ENCODE measurements at places on chromosomes 1 and 21. TPM values are rescaled to one million over a fixed set of nuclear protein-coding genes. Genes with fewer than 3 reads are reported as not detected.

Gene HMGB4
- not detected for polyA plus RNA-seq

Gene G0S2
- polyA plus RNA-seq, result 141 TPM

Gene LMOD1
- polyA plus RNA-seq, result 6.2 TPM

Gene PPCS
- polyA plus RNA-seq, result 116 TPM

DNA sequence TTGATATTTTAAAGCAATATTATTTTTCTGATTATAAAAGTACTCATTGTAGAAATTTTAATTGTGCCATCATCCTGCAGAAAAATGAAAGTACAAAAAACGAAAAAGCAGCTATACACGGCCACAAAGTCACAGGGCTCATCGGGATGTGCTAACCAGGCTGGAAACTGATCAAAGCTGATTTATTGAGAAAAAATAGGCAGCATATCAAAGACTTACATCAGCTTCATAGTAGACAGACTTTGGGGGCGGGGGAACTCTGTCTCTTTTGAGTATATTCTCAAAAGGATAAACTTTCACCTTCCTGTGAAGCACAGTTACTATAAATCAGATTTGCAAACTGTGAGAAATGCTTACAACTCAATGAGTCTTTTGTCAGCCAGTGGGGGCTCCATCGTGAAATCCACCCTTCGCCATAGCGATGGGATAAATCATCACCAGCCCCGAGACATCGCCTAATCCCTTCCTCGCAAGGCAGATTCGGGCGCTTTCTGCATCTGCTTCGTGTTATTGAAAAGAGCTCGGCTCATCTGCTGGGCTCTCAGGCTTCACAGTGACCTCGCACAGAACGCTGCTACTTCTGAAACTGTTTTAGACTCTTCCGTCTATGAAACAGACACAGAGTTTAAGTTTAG lies 69.2 kb upstream of the ERG start:
- DNase-seq, result no peak

- DNase-seq, result no peak
Observed at GRCh38 chr1:161707503-161707902, 474 bp downstream of the FCRLA start.

GRCh38 chr1:98674075-98674781 lies 12.7 kb downstream of the SNX7 start:
- no peak for DNase-seq

GRCh38 chr21:43188181-43188580 lies 19.4 kb downstream of the CRYAA start:
- DNase-seq, result no peak

DNA sequence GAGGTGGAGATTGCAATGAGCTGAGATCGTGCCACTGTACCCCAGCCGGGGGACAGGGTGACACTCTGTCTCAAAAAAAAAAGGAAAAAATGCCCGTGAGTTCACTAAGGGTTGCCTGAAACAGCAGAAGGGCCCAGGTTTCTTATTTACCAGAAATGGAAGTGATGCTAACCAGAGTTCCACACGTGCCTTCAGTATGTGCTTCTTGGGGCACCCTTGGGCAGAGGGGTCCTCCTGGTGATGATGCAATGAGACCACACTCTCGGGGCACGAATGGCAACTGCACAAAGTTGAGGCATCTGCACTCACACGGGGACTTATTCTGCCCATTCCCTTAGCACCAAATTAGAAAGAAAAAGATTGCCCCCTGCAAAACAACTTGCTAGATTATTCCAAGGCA lies 29.2 kb downstream of the OLIG1 start:
- DNase-seq, result no peak
